ENCODE measurements at places on chromosomes 2 and 18.

DNA sequence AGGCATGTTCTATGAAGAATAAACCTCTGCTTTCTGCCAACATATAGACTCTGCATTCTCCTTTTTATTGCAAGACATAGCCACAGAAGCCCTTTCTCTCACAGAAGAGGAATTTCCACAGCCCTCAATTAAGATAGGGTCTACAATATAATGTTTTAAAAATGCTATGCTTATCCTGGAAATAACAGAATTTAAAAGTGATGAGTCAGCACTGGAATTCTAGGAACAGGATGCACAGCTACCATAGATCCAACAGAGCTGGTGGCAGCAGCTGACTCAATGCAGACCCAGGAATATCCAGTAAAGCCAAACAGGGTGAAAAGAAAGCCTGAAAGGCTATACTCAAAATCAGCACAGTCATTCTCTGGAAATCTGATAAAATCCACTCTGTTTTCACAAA, 866.9 kb downstream of the TRIB2 start:
- DNase-seq: no peak

DNA sequence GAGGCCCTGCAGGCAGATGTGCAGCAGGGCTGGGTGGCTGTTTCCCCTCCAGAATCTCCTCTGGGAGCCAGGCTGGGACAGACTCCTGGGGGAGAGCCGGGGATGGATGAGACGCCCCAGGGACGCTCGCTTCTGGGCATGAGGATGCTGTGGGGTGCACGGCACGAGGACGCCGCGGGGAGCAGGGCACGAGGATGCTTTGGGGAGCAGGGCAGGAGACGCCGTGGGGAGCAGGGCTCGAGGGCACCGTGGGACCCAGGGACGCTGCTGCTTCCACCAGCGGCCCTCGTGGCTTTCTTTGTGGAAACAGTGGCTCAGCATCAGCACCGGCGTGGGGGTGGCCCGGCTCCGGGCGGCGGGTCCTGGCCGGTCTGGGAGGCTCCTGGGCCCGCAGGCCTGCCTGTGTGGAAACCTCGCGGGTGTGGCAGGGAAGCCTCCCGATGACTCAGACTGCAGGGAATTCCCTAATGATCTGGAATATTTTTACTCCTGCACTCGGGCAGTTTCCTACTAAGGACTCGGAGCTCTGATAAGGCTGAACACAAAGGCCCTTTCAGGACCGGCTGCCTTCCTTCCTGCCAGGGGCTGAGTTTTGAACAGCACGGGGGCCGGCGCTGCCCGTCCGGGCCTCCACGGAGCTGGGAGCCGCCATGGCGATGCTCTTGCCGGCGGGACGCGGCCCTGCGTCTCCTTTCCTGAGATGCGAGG, 62.6 kb downstream of the NFATC1 start:
- no peak for DNase-seq

GRCh38 chr2:133063775-133064174, 393.8 kb upstream of the LYPD1 start:
- DNase-seq: no peak

- DNase-seq: no peak
Observed at GRCh38 chr18:76522122-76522503, 27.1 kb upstream of the ZNF516 start.

DNA sequence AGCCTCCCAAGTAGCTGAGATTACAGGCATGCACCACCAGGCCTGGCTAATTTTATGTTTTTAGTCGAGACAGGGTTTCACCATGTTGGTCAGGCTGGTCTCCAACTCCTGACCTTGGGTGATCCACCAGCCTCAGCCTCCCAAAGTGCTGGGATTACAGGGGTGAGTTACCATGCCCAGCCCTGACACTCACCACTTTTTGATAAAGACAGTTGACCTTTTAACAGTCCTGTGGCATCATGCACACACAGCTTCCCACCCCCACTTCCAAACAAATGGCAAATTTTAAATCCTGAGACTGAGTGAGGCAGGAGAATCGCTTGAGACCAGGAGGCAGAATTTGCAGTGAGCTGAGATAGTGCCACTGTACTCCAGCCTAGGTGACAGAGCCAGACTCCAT, 6.2 kb upstream of the DNAJB2 start:
- DNase-seq: no peak

DNA sequence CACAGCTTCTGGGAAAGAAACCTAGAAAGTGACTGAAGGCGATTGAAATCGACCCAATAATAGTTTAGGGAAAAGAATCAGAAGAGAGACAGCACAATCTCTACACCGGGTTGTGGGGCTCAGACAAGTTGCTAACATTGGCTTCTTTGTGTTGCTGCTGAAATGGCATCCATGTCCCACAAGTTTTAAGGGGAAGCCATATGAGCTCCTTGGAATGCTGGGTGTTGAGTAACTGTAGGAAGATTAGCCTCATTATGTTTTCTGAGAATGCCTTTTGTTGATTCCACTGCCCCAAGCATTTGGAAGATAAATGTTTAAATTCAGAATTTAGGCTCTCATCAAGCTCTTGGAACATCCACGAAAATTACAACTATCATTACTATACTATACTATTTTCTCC, 73.4 kb upstream of the NEUROD1 start:
- no peak for DNase-seq

GRCh38 chr2:172639823-172640222, 83.9 kb downstream of the PDK1 start:
- DNase-seq: no peak
